Kidney epithelial cell (primary cell): ENCODE measurements at places on chromosomes 7 and 10. TPM values are rescaled to one million over a fixed set of nuclear protein-coding genes. Genes with fewer than 3 reads are reported as not detected.

- no peak for DNase-seq
These were observed 1.4 kb upstream of the CYP26A1 start for GRCh38 chr10:93072225-93072712.

- no peak for DNase-seq
These were observed 52.0 kb downstream of the BAIAP2L1 start for GRCh38 chr7:98348726-98349474.

DNA sequence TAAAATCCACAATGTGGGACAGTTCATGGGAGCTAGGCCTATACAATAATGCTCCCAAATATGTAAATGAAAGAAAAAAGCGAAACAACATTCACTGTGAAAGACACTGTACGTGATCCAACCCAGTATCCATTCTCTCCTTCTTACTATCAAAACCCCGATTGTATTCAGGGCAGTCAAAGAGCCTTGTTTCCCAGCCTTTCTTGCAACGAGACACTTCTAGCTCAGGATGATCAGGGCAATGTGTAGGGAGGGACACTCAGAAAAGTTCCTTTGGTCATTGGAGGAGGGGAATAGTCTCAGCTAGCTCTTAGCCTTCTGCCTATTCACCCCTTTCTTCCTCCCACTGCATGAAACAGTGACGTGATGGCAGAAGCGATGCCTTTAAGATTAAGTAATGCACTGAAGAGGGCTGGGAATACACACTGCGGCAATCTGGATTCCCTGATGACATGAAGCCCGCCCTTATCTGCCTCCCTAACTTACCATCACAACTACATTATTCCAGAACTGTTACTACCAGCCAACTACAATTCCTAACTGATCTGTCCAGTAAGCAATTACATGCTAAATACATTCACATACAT, 27.3 kb downstream of the UBE2H start:
- DNase-seq: no peak

- no peak for DNase-seq
These were observed 27.4 kb downstream of the TAX1BP1 start for GRCh38 chr7:27767374-27767773.

GRCh38 chr7:99000196-99000903, 122.0 kb downstream of the TRRAP start:
- no peak for DNase-seq

PRSS37 gene
- not detected in 2 replicates for total RNA-seq

- DNase-seq: no peak
These were observed 203.5 kb downstream of the CTNNA3 start for GRCh38 chr10:67492317-67493019.

DNA sequence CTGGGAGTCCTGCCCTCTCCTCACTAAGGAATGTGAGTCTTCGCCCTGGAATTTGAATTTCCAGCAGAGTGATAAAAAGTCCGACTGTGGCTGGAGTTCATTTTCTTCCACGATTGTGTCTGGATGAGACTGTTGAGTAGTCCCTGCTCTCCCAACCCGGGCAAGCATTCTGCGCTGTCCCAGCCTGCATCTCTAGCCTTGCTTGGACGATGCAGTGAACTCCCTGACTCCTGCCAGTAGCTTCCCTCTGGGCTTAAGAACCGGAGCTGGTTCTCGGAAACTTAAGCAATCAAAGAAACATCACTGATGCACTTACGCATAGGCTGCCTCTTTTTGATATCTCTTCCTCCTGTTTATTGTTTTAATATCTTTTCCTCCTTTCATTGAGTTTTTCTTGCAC, 116.0 kb upstream of the FZD8 start:
- no peak for DNase-seq

HABP2 gene
- 0.07 and 0.08 TPM in 2 replicates for total RNA-seq

GRCh38 chr10:46033602-46034011, 3.2 kb upstream of the NCOA4 start:
- DNase-seq: peak; percentile 61

IKZF5 gene
- 3.0 and 5.3 TPM in 2 replicates for total RNA-seq

DNA sequence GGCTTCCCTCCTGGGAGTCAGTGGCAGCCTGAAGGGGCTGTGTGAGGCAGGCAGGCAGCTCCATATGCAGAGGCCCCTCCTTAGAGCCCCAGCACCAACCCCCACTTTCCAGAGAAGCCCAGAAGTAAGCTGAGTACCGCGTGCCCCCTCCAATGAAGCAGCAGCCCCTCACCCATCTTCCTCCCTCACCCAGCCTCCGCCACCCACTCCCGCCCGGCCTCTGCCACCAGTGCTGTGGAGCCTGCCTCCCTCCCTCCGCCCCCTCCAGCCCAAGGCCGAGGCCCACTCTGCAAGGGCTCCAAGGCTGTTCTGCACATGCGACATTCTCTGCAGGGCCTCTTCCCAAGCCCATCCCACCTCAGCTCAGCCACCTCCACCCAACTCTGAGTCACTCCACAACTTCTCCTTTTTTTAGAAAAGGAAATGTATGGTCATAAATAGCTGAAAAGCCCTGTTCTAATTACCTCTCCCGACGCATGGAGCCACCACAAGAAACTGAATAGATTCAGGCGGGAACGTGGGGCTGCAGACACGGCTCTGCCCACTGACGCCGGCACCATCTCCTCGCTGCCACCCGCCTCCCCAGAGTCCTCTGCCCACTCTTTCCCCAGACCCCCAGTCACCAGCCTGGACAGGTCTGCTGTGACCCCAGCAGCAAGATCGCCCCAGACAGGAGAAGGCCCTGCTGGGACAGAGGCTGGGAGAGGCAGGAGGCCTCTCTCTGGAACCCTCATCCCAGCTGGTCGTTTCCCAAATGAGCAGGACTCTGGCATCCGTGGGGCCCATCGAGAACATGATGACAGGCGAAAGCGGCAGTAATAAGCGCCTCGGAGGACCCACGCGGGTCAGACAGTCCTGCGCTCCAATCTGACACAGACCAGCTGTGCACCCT, 213.9 kb downstream of the MAD1L1 start:
- DNase-seq: peak; percentile 18

GRCh38 chr10:93601146-93601773, at the start of gene RBP4:
Gene RBP4, minus strand, starts transcription at chr10:93601235. Its CDS starts 207 bp downstream, at chr10:93601028.
- no peak for DNase-seq

SEMA4G gene
- 4.7 and 7.2 TPM in 2 replicates for total RNA-seq

- DNase-seq: no peak
These were observed 125.8 kb downstream of the TPST1 start for GRCh38 chr7:66330961-66331360.

DNA sequence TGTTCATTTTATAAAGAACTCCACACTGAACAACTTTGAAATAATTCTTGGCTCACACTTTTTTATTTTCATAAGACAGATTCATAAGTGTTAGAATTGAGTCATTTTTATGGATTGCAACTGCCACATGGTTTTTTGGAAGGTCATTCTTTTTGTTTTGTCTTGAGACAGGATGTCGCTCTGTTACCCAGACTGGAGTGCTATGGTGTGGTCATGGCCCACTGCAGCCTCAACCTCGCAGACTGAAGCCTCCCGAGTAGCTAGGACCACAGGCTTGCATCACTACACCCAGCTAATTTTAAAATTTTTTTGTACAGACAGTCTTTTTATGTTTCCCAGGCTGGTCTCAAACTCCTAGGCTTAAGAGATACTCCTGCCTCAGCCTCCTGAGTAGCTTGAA, 20.3 kb downstream of the BMS1 start:
- DNase-seq: no peak

PDZD7 gene
- 1.2 and 3.5 TPM in 2 replicates for total RNA-seq

DNA sequence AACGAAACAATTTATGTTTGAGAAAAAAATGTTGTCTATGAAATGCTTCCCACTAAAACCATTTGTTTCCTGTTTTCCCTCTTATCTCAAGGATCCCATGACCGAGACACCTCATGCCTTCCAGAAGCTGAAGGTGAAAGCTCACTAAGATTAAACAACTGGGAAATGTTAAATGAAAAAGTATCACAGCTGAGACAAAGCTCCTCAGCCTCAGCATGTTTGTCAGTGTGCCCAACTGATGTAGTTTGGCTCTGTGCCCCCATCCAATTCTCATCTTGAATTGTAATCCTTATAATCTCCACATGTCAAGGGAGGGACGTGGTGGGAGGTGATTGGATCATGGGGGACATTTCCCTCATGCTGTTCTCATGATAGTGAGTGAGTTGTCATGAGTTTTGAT, 327.3 kb downstream of the HTR7 start:
- DNase-seq: no peak

AGAP5 gene
- 2.6 and 2.9 TPM in 2 replicates for total RNA-seq

GPRIN2 gene
- total RNA-seq: 9.2 and 17.0 TPM in 2 replicates

C10orf90 gene
- total RNA-seq: not detected in 2 replicates

UTF1 gene
- not detected in 2 replicates for total RNA-seq

DNA sequence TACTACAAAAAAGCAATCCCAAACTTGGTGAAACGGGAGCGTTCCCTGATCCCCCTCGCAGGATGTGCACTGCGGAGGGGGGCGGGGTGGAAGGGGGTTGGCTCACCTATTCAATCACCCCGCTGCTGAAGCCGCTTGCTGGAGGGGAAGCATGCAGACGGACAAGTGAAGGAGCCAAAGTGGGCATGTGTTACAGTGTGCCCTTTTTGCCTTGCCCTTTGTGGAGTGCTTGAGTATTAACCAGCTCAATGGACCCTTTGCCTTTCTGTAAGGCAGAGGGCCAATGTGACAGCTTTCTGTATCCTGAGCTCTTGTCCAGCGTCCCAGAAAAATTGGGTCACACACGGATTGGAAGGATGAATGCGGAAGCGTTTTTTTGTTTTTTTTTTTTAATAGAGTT, 348.9 kb upstream of the NPSR1 start:
- no peak for DNase-seq

PCGF5 gene
- 35.9 and 36.6 TPM in 2 replicates for total RNA-seq

DNA sequence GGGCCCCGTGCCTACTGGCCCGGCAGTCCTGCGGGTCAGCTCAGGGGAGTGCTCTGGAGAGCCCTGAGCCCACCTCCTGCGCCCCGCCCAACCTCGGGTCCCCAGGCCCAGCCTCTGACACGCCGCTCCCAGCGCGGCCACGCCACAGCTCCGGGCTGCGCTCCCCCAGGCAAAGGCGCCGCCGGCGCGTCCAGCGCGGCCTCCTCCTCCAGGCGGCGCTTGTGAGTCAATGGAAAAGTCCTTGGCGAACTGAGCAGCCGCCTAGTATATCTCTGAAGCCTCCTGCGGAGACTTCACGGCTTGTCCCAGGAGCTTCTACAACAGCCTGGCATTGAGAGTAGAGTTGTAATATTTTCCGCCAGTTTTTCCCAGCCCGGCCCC, 29.5 kb upstream of the BMS1 start:
- DNase-seq: peak; percentile 7

DNA sequence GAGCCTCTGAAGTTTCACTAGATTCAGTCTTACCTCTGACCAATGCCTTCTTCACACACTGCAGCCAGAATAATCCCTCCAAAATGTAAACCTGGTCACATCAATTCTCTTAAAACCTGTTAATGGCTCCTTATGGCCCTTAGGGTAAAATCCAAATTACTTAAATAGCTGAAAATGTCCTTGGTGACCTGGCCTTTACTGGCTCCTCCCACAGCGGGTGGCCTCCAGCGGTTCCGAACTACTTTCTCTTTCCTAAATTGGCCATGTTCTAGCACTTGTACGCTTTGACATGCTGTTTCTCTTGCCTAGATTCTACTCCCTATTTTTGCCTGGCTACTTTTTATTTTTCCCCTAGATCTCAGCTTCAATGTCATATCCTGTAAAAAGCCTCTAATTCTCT, 36.1 kb downstream of the AGK start:
- DNase-seq: no peak

DNA sequence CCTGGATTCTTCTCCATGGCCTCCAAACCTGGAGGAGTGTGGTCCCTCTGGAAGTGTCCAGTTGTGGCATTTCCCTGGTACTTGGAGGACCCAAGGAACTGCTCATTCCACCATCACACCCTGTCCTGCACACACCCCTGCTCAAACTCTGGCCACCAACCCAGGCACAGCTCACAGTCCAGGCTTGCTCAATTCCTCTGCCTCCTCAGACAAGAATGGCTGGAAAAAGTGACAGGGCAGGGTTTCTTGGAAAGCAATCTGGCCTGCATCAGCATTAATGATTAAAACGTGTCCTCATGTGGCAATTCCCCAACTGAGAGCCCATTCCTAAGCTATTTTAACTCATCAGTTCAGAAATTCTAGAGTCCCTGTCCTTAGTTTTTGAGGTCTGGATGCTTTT, 17.2 kb upstream of the TPST1 start:
- no peak for DNase-seq

- DNase-seq: no peak
These were observed 98.2 kb downstream of the CNTNAP2 start for GRCh38 chr7:146214842-146215241.

FGL2 gene
- 0.13 and 0.21 TPM in 2 replicates for total RNA-seq

CRPPA gene
- total RNA-seq: 1.4 and 1.8 TPM in 2 replicates

DNA sequence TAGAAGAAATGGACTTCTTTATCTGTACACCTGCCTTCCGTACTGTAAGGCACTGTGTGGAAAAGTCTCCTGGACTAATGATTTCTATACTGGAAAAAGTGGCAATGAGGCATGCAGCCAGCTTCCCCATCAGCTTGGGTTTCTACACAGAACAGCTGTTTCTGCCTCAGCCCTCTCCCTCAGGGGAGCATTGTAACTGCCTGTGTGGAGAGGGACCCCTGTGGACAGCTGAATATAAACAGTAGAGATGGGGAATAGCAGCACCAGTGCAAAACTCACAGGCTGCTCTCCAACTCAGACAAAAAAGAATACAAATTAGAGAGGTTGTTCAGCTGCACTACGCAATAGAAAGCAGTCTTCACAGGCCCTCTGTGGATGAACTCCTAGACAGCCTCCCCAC, 451.3 kb upstream of the MBL2 start:
- no peak for DNase-seq

ZWINT gene
- total RNA-seq: 15.8 and 26.2 TPM in 2 replicates

GRCh38 chr7:129793506-129794310, 159.1 kb downstream of the UBE2H start:
- DNase-seq: no peak

HOXA3 gene
- total RNA-seq: 17.3 and 26.4 TPM in 2 replicates

WDFY4 gene
- not detected in 2 replicates for total RNA-seq

DNA sequence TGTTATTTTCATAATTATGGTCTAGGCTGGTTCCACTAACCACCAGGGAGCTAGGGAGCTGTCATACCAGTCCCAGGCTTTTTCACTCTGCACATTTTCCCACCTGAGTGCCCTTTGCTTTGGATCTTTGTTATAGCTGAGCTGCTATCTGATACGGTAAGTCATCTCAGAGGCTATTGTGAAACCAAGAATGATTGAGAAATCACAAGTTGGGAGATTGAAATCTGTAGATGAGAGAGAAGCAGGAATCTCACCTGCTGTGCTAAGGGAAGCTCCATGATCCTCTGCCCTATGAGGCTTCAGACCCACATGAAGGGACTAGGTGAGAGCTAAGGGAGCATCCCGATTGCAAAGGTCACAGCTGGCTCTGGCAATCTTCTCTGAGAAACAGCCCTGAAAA, 307.8 kb downstream of the REEP3 start:
- no peak for DNase-seq

DNA sequence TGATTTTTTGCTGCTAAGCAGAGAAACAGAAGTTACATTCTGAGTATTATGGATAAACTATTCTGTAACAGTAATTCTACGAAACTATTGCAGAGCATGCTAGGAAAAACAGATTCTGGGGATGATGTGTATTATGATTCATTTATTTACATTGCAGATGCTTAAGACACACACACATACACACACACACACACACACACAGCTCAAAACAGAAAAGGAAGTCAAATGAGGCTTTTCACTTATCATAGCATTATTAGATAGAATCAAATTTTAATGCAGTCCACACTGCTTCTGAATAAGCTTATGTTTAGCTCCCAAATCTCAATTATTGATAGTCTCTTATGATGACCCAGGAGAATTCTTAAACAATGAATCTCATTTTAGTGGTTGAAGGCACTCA, 307.2 kb downstream of the HGF start:
- DNase-seq: no peak

- no peak for DNase-seq
These were observed 6.7 kb downstream of the CPXM2 start for GRCh38 chr10:123884907-123885381.

ACBD7 gene
- 1.0 and 1.5 TPM in 2 replicates for total RNA-seq
